ENCODE measurements at places on chromosomes 2 and 18.

DNA sequence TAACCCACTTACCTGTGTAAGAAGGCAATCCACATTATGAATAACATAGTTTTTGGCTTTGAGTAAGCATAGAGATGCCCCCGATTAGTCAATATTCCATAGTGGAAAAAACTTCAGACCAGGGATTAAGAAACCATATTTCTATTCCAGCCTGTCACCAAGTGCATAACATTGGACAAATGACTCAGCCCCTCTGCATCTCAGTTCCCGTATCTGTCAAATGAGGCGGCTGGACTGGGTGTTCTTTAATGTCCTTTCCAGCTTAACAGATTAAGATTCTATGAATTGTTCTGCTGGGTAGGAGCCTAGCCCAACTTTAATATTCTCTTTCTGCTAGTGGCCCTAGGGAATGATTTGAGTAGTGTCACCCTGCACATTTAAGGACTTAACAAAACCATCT, 11.8 kb upstream of the FTCDNL1 start:
- DNase-seq: no peak

GRCh38 chr2:240604291-240604938, 17.9 kb downstream of the CAPN10 start:
- DNase-seq: peak; percentile 33

DNA sequence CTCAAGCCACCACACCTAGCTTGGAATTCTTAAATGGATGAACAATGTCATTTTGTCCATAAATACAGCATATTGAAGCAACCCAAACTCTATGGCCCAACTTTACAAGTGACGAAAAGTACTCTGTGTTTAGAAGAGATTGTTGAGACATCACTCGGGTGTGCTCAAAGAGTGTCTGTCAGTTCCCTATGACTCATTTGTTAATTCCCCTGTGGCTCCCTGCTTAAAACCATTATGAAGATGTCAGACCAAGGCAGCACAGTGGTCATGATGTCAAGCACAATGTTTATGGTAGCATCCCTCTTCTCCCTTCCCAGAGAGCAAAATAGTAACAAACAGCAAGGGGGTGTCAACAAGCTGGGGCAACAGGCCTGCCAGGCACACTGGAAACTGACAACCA, 3.0 kb downstream of the LYG1 start:
- no peak for DNase-seq

DNA sequence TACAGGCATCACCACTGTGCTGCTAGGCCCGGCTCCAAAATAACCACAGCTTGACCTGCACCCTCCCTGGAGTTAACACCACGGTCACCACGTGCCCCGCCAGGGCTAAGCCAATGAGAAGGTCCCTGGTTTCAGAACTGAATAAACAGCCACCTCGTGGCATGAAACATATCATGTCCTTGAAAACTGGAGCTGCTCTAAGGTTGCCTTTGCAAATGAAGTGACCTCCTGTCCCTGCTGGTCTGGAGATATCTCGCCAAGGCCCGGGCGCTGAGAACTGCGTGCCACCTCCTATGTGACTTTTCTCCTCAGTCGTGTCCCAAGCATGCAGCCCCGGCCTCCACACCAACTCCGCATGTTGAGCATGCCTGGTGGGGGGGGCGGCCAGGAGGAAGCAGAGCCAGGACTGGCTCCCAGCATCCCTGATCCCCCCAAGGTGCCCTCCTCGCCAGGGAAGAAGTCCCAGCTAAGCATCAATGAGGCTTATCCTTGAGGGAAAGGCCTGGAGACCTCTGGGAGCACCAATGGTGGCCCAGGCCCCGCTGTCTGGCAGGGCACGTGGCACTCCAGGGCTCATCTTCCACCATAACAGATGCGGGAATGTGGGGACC, 16.3 kb upstream of the KCNG2 start:
- DNase-seq: no peak

DNA sequence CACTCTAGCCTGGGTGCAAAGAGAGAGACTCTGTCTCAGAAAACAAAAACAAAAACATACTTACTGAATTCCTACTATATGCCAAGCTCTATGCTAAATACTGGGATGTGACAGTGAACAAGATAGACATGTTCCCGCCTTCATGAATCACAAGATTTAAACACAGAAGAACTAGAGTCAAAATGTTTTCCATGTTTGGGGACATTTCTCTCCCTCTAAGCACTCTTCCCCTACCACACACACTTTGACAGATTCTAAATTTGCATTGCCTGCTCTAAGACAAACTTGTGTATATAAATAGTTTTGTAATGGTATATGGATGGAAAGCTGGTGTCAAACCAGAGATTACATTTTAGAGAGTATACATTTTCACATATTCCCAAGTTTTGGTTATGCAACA, 11.1 kb downstream of the CYBRD1 start:
- DNase-seq: no peak

DNA sequence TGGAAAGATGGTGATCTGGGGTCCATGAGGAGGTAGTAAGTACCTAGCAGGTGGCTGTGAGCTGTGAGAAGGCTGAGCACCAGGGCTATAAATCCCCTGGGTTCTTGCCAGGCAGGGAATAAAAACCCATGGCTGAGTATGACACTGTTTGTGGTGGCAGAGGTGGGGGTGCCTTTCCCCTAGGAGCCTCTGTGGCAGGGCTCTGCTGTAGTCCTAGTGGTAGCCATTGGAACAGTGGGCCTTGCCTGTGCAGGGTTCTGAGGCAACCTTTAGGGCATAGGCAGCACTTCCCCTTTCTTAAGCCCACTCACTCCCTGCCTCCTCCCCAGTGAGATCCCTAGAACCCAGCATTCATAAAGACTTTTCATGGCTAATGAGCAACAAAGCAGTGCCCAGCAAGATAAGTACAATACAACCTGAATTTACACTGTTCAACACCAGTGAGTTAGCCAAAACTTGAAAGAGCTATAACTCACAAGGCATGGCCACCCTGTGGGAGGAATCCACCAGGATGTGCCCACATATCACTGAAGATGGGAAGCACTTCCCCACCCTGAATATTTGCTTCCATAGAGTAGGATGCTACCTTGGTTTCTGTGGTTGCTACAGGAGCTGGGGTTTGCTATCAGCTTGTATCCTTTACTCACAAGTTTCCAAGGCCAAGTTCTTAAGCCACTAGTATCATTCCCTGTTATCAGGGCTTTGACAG, 100.9 kb upstream of the NEUROD1 start:
- no peak for DNase-seq

GRCh38 chr2:10493634-10494281, 45.6 kb upstream of the ODC1 start:
- DNase-seq: peak; percentile 96

DNA sequence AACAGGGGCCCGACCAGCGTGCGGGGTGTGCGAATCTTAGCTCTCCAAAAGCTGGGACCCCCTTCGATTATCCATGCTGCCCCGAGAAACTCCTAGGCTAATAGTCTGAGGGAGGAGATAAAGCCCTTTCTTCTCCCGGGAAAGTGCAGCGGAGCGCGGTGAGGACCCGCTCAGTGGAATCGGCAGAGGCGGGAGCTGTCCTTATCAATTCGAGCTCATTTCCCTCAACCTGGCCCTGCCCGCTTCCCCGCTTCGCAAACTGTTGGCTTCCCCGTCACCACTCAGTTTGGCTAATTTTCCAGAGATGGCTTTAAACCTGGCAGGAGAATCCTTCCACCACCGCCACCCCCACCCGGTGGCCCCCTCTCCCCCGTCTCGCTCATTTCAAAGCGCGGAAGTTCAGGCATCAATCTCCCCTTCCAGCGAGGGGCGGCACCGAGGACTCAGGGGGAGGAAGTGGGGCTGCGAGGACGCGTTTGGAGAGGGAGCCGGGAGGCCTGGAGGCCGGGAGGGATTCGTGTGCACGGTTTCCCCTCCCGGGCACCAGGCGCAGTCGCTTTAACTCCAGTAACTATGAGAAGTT, 1.6 kb downstream of the KLHL14 start:
- DNase-seq: no peak

DNA sequence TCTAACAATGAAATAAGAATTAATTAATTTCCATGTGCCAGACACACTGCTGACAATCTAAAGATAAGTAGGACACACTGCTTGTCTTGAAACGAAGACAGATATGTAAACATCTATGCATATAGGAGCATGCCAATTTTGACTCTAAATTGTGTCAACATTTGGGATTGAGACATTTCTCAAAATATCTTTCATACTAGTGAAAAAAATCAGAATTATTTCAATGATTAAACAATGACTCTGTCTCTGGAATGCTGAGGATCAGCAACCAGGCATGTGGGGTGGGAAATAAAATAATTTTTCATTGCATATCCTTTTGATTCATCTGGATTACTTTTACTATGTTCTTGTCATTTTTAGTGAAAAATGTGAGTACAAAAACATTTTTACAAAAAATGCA, 262.6 kb upstream of the SYT4 start:
- no peak for DNase-seq

GRCh38 chr2:191907545-191907944, 60.7 kb upstream of the CAVIN2 start:
- no peak for DNase-seq

DNA sequence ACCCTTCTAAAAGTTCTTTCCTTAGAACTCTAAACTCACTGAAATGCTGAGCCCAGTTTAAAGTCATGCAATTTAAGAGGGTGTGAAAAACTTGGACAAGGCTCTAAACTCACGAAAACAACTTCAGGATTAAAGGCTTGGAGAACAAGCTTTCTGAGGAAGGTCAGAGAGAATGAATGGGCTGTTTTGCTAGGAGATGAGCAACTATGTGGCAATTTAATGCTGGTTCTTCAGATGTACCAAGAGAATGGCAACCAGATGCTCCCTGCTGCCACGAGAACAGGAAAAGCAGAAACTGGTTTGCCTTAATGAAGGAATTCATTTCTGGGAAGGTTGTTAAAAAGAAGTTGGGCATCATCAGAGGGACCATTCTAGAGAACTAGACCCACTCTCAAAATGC, 77.8 kb upstream of the PMAIP1 start:
- DNase-seq: no peak

- no peak for DNase-seq
Observed at GRCh38 chr2:48330430-48330829, 199.5 kb upstream of the STON1 start.

DNA sequence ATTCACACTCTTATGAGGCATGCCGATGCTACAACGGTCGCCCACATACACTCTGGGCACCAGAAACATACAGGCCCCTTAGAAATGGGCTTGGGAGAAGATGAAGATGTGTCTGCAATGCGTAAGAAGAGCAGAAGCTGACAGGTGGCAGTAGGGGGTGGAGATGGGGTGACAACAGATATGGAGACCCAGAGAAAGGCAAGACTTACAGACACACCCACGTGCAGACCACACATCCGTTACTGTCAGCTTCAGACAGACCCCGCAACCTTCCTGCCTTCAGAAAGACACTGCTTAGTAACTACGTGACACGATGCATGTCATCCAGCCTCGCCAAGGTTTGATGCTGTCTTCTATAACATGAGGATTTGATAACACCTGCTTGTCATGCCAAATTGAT, 89.5 kb downstream of the ZFP36L2 start:
- DNase-seq: no peak

DNA sequence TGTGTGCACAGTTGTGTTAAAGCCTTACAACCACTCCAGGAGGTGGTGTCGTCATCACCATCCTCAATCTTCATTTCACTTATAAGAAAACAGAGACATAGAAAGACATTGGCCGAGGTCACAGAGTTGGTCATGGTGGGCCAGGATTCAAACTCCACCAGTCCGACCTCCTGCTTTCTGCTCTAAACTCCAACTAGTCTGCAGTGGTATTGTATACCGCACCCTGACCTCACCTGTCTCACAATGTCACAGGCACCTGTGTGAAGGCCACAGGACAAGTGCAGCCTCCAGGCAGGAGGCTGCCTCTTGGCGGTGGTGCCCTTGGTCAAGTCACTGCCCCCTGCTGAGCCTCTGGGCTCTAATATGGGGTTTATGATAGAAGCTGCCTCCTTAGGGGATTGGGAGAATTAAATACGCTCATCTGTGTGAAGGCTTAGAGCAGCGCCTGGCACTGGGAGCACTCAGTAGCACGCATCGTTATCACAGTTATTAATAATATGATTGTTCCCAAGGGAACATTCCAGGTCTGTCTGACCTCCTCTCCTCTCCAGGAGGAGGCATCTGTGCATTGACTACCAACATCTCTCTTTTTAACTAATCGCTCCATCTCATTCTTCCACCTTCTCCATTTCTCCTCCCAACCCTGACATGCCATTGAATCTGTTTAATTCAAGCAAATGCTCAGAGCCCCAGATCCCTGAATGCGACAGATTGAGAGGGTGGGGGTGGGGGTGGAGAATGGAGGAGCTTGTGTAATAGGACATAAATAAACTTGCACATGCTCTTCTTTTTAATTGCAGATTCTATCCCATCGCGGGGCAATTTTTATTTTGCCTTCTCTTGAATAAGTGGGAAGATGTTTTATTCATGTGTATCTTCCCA, 112.7 kb downstream of the MCFD2 start:
- no peak for DNase-seq

GRCh38 chr18:41949206-41949920, 5.7 kb upstream of the PIK3C3 start:
- no peak for DNase-seq

DNA sequence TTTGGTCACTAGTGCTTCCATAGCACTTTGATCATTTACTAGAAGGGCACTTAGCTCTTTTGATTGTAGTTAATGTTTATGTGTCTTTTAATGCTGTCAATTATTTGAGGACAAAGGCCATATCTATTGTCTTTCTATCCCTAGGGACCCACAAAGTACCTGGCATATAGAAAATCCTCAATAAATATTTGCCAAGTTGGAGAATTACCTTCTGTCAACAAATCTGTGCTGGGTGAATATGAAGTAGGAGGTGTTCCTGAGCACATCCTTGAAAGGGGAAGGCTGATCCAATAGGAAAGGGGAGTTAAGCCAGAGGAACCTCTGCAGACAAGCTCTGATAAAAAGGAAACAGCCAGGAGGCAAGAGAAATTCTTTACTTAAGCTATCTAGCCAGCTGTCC, 8.2 kb downstream of the DPP4 start:
- no peak for DNase-seq

DNA sequence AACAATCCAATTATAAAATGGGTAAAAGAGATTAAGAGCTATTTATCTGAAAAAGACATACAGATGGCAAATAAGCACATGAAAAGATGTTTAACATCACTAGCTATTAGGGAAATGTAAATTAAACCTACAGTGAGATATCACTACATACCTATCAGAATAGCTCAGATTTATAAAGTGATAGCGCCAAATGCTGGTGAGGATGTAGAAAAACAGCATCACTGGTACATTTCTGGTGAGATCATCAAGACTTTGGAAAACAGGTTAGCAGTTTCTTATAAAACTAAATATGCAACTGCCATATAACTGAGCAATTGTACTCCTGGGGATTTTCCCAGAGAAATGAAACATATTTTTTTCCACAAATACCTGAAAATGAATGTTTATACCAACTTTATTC, 100.4 kb downstream of the ACOXL start:
- DNase-seq: no peak

DNA sequence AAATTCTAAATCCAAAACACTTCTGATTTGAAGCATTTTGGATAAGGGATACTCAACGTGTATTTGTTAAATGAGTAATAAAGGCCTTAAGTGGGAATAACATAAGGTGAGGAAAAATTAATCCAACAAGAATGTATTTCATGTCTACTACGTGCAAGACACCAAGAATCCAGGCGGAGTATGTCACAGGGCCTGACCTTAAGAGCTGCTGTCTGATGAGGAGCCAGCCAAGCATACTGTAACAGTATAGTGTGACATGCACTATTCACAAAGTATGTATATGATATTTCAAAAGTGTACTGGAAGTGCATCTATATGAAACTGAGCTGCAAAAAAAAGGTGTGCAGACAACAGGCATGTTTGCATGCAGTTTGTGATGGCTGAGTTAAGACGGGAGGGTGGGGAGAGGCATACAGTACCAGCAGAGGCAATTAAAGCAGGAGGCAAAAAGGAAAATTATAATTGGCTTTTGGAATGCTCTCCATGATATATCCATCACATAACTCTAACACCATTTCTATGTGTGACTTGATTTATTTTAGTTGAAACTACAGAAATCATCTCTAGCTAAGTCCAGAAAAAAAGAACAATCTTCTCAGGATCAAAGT, 18.2 kb downstream of the IWS1 start:
- DNase-seq: no peak

Data from RWPE1 (cell line).